ENCODE measurements at places on chromosomes 16 and 17.

- DNase-seq = no peak
Observed at GRCh38 chr17:16419929-16420271, 4.5 kb downstream of the TRPV2 start.

- DNase-seq = no peak
Observed at GRCh38 chr17:27478901-27479538, 22.8 kb downstream of the KSR1 start.

- DNase-seq = no peak
Observed at GRCh38 chr17:56653877-56654276, 60.4 kb downstream of the NOG start.

- no peak for DNase-seq
Observed at GRCh38 chr17:57512691-57513090, 232.4 kb downstream of the CCDC182 start.

GRCh38 chr16:16071631-16072244 lies 122.3 kb downstream of the ABCC1 start:
- no peak for DNase-seq

DNA sequence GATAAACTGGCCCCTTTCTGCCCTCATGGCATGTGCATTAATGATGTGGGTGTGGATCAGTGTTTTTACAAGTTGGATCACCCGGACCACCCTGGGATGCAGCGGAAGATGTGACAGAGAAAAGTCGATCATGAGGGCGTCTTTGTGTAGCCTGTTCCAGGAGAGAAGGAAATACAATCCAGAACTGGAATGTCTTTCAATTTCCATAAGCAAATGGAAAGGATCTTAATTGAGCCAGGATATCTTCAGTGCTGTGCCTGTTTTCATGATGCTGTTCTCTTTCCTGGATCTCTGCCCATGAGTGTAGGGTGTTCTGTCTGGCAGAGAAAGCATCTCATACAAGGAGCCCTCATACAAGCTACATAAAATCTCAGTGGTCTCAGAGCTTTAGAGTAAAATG lies 481.4 kb downstream of the XYLT1 start:
- no peak for DNase-seq

GRCh38 chr17:76264425-76264754 lies 758 bp upstream of the UBALD2 start:
- DNase-seq = no peak

DNA sequence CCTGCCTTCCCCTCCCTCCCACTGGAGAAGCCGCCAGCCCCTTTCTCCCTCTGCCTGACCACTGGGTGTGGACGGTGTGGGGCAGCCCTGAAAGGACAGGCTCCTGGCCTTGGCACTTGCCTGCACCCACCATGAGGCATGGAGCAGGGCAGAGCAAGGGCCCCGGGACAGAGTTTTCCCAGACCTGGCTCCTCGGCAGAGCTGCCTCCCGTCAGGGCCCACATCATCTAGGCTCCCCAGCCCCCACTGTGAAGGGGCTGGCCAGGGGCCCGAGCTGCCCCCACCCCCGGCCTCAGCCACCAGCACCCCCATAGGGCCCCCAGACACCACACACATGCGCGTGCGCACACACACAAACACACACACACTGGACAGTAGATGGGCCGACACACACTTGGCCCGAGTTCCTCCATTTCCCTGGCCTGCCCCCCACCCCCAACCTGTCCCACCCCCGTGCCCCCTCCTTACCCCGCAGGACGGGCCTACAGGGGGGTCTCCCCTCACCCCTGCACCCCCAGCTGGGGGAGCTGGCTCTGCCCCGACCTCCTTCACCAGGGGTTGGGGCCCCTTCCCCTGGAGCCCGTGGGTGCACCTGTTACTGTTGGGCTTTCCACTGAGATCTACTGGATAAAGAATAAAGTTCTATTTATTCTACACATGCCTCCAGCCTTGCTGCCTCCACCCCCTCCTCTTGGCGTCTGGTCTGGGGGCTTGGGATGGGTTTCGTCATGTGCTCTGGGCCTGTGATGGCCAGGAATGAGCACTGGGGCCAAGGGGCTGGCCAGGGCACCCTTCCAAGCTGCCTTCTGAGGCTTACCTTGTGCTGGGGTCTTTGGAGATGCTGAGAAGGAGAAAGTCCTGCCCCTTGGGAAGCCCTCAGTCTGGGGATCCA lies 7.3 kb downstream of the GJD3 start:
- no peak for DNase-seq

GRCh38 chr17:37483311-37484039 lies 6.2 kb upstream of the DUSP14 start:
- DNase-seq = no peak

- no peak for DNase-seq
Observed at GRCh38 chr16:53913920-53914319, 210.0 kb downstream of the FTO start.

DNA sequence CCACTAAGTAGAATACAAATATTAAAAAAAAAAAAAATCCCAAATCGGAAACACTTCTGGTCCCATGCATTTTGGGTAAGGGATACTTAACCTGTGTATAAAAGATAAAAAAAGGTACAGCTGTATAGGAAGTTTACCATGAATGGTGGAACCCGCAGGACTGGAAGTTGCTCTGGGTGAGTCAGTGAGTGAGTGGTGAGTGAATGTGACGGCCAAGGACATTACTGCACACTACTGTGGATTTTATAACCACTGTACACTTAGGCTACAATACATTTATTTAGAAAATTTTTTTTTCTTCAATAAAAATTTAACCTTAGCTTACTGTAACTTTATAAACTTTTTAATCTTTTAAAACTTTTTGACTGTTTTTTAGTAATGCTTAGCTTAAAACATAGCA lies 71.3 kb upstream of the BCAR1 start:
- DNase-seq = no peak

DNA sequence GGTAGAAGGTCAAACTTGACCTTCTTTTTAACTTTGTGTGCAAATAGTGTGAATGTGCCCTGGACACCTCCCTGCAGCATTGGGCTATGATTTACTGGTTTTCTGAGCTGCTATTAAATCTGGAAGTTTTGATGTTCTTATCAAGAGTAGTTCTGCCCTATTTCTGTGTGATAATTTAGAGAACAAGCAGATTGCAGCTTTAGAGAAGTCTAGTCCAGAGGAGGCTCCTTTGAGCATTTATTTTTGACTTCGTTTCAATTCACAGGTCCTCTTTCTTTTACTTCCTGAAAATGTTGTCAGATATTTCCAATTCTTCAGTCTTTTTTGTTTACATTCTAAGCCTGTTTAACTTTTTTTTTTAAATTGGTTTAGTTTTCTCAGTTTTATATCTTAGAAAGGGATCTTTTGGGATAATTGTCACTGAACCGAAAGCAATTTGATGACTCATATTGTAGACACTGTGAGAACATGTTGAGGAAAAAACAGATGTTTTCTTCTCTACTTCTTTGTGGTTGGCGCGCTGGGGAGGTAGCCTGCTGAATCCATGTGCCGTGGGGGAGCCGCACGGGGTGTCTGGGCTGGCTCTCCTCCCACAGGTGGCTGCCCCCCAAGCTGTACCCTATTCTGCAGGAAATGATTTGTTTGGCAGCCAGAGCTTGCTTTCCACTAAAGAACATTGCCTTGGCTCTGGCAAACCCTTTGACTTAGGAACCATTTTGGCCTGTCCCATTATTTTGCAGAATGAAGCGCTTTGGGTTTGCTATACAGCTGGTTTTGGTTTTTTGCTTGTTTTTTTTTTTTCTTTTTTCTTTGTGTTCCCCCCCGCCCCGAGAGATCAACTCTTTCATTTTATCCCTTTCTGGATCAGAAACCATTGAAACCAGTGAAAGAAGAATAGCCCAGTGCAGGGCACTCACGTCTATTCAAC lies 53.4 kb downstream of the MFSD11 start:
- DNase-seq = no peak

GRCh38 chr17:79466562-79467350 lies 144.1 kb downstream of the RBFOX3 start:
- peak; percentile 42 for DNase-seq

Data from anterior cingulate cortex (tissue), 58 donors.